ENCODE measurements at places on chromosomes 2 and 18.

DNA sequence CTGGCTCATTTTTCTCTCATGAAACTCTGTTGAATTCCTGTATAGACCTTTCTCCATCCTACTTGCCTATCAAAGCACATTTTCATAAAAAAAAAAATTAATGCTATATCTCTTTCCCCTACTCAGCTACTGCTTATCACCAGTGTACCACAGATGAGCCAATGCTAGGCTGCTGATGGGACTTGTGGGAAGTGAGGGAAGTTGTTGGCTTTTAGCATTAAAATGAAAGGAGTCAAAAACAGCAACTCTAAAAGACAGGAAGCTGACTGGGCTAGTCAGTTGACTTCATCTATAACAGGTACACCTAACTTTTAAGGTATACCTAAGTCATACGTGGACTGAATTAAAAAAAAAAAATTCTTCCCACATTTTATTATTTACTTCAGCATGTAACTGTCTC is 102.1 kb downstream of the FAM117B start:
- DNase-seq = no peak

- DNase-seq = peak; percentile 39
These were observed 64.8 kb downstream of the IKZF2 start for GRCh38 chr2:213086571-213086970.

DNA sequence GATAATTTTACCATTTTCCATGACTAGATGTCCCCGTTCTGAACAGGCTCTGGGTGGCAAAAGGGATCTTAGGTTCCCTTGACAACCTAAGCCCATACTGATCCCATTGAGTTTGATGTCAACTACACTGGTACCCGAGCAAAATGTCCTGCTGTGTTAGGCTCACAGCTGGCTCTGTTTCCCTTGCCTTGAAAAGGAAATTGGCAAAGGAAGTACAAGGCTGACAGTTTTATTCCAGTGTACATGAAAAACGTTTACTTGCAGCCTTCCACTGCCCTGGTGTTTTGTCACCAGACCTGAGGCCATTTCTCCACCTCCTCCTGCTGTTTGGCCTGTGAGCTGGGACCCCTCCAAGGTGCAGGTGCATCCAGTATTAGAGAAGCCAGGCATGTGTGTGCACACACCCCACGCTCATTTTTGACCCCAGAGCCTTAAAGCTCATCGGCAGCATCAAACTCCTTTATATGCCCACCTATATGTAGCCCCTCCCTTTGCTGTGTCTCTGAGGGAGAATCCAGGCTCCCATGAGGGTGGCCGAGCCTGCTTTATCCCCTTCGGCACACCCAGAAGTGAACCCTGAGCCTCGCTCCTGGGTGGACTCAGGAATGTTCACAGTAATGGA is 171.3 kb downstream of the NDUFA10 start:
- no peak for DNase-seq

GRCh38 chr18:23778828-23779227 is 89.6 kb downstream of the LAMA3 start:
- no peak for DNase-seq

DNA sequence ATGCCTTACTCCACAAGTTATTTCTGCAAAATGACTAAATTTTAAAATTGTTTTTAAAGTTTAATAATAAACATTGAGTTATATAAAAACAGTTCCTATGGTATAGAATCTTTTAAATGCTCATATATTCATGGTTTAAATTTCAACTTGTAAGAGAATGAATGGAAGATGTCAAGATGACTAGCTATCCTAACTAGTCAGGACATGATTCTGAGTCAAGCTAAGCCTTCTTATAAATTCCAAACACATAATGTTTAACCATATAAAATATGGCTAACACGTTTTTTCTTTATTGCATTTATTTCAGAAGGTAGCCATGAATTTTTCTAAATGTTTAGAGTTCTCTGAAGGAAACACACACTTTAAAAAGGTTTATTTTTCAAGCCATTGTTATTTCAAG is 320.4 kb downstream of the CBLN2 start:
- no peak for DNase-seq

GRCh38 chr18:50509012-50509411 is 50.9 kb upstream of the MAPK4 start:
- DNase-seq = no peak

DNA sequence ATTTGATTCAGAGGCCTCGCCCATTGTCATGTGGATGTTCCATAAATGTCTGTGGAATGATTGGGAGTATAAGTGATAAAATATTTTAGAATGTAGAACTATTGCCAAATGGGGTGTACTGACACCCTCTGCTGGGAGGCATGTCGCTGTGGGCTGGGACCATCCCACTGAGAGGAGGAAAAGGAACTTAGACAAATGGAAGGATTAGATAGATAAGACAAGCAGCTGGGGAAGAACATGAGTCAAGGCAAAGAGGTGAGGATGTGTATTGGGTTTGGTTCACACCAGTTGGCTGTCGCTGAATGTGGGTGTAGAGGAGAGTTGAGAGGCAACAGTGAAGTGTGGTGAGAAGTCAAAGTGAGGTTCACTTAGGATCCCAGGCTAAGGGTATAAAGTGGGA is 4.0 kb downstream of the C2orf74 start:
- DNase-seq = no peak

DNA sequence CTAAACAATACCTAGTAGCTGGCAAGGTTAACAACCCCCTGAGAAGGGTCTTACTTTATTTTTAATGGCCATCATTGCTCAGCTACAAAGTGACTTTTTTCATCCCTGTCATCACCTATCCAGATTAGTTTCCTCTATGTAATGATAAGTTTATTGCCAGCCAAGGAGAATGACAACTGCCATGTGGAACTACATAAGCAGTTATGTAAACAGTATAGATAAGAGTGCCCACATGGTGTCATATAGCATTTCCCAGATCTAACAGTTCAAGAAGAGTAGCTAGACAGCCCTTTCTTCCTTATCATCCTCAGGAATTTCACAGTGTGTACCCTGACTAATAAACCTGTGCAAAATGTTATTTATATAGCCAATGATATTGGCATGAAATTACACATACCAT is 240.2 kb upstream of the PIK3C3 start:
- DNase-seq = no peak

DNA sequence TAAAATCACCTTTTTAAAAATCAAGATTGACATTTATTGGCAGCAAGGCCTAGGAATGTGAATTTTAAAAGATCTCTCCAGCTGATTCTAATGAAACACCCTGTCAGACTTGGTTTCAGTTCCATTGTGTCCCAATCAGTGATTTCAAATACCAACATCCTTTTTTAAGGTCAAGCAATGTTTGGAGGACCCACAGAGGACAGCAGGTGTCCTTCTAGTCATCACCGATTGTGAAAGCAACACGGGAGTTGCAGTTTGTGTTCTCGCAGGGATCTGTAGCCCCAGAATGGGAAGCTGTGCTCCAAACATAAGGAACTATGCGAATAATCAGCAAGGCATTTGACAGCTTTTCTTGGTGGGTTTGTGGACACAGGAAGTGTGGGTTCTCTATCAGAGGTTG is 4.5 kb upstream of the KIDINS220 start:
- no peak for DNase-seq

DNA sequence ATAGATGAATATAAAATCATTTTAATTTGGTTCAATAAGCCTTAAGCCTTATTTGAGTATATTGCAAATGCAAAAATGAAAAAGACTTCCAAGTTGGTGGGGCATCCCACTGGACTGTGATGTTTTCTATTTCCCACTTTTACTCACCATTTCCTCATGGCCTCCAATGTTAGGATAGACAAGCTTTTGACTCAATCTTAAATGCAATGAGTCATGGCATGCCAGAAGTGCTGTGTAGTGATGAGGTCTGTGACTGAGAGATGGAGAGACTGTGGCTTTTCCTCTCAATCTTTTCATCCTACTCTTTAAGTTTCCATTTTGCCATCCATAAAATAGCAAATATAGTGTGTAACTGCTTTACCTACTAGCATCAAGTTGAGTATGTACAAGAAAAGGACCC is 1401.2 kb upstream of the CELF4 start:
- no peak for DNase-seq

DNA sequence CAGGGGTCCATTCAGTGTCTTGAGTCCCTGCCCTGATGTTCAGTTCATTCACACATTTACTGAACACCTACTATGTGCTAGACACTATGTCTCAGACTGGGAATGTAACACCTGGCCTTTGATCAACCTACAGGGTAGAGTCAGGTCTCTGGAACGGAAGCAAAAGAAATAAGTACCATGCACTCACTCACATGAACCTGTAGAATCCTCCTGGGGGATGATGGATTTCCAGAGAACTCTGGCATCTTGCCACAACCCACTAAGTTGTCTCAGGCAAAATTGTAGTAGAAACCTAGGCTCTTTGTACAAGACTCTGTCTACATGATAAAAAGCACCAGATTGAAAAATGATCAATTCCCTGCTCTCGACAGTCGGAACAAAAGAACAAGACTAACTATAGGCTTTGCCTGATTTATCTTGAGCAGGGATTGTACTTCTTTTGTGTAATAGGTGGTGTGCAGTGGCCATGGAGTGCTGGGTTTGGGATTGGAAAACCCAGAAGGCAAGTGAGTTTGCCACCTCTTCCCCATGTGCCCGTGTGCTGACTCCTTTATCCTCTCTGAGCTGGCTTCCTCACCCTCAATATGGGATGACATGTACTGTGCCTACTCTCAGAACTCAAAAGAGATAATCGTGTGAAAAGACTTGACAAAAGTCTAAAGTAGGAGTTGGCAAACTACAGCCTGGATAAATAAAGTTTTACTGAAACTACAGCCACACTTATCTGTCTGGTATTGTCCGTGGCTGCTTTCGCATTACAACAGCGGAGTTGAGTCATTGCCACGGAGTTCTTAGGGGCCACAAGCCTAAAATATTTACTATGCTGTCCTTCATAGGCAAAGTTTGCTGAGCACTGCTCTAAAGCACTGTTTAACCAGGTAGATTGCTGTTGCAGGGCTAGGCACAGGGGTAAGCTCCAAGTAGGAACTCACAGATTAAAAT is 4.4 kb downstream of the CAPN14 start:
- no peak for DNase-seq
